CD4-positive, alpha-beta T cell treated with Interleukin-10 for 1 hour (primary cell): ENCODE measurements at places on chromosomes 16 and 17.
A peak's percentile ranks its signal among the peaks of the same experiment; 100 is the strongest.

DNA sequence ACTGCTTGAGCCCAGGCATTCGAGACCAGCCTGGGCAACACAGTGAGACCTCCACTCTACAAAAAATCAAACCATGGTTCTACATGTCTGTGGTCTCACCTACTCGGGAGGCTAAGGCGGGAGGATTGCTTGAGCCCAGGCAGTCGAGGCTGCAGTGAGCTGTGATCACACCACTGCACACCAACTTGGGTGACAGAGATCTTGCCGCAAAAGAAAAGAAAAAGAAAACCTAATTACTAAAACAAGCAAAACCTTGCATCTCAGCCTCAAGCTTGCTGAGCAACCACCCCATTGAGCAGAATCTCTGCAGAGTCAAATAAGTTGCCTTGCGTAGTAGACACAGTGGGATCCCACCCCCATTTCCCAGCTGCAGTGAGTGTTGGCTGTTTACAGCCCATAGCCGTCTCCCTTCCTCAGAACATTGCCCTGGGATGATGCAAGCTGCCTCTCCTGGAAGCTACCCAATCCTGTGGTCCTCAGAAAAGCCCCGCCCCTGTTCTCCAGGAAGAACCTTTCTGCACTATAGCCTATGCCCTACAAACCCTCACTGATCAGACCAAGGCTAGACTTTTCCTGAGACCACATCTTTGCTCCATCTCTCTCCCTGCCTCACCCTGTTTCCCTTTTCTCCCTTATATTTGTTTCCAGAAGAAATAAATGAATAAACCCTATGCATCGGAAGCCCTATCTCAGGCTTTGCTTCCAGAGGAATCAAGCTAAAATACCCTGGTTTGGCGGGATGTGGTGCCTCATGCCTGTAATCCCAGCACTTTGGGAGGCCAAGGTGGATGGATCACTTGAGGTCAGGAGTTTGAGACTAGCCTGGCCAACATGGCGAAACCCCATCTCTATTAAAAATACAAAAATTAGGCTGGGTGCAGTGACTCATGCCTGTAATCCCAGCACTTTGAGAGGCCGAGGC is 16.7 kb upstream of the ERN2 start:
- DNase-seq, result no peak

GRCh38 chr16:15894571-15895374 is 6.4 kb upstream of the CEP20 start:
- DNase-seq, result no peak

DNA sequence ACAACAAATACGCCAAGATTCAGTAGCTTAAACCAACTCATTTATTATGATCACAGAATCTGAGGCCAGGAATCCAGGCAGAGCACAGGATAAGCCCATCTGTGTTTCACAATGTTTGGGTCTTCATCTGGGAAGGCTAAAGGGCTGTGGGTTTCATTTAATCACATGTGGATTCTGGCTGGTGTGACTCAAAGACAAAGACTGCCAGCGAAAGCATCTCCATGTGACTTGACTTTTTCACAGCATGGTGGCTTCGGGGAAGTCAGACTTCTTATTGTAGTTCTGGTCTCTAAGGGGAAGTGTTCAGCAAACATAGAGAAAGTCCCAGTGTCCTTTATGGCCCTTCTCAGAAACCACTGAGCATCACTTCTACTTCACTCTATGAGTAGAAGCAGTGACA is 1014.4 kb upstream of the GOT2 start:
- no peak for DNase-seq

- no peak for DNase-seq
Measured at GRCh38 chr17:6927290-6928126, 68.3 kb upstream of the ALOX12 start.

DNA sequence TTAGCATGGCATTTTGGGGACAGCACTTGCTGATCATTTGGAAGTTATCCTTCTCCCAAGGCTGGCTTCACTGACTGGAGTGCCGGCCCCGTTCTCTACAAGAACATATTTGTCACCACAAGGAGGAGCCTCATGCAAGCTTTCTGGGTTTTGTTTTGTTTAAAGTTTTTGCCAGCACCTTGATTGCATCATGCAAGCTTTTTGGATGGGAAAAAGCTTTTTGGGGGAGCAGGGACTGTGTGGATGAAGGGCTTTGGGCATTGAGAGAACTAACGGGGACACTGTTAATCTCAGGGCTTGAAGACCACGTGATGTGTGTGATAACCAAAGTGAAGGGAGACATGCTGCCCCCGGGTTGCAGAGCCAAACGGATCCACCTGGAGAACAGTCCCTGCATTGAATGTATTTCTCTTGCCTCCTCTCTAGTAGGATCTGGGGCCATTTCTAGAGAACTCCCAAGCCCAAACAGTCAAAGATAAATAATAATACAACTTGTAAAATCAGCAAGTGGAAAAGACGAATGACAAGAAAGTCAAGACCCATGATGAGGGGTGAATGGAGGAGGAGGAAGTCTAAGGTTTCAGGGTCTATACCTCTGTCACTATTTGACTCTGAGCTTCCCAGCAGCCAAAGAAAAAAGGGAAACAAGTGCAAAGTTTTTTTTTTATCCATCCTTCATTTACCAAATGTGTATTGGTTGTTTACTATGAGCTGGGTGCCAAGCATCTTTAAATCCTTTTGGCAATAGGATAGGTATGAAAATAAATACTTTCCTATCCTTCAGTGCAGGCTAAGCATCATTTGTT is 17.2 kb downstream of the TMEM114 start:
- DNase-seq, result peak; percentile 7

GRCh38 chr17:45326626-45327025 is 9.8 kb upstream of the MAP3K14 start:
- DNase-seq, result no peak

DNA sequence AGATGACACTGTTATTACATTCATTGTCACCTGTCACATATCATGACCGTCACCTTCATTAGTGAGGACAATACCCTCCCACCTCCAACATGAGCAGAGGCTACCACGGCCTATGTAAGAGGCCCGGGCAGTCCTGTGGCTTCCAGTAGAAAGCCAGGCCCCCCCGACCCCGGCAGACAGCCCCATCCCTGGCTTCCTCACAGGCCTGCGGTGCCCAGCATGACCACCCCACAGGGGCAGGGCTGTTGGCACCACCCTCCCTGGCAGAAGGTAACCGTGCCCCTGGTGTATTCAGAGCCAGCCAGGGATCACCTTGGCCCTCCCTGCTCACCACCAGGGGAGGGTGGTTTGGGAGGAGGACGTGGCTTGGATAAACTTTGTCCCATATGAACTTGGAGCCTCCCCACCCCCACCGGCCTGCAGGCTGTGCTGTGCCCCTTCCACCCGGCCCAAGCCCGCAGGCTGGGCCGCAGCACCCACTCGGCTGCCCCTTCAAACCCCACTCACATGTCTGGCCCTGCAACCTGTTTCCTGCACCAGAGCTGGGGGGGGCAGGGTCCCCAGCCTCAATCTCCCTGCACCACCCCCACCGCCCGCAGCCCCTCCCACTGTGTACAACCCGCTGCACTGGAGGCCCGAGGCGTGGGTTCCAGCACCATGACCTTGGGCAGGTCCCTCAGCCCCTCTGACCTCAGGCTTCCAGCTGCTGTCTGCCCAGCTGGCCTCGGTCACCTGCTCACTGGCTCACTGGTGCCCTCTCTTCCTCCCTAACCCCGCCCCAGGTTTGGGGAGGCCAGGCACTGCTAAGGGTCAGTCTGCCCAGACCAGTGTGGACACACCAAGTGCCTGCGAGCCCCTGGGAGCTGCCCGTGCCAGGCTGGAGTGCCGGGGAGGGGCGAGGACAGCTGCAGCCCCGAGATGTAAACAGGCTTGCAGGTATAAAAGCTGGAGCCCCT is 12.4 kb upstream of the AATK start:
- DNase-seq, result no peak

GRCh38 chr17:38325221-38325851 is 18.4 kb downstream of the GPR179 start:
- DNase-seq, result no peak

- DNase-seq, result no peak
Measured at GRCh38 chr16:28837672-28838557, 8.2 kb downstream of the TUFM start.

- no peak for DNase-seq
Measured at GRCh38 chr16:84339311-84339710, 29.0 kb upstream of the ATP2C2 start.

GRCh38 chr17:1473170-1473569 is 17.1 kb upstream of the CRK start:
- DNase-seq, result no peak

DNA sequence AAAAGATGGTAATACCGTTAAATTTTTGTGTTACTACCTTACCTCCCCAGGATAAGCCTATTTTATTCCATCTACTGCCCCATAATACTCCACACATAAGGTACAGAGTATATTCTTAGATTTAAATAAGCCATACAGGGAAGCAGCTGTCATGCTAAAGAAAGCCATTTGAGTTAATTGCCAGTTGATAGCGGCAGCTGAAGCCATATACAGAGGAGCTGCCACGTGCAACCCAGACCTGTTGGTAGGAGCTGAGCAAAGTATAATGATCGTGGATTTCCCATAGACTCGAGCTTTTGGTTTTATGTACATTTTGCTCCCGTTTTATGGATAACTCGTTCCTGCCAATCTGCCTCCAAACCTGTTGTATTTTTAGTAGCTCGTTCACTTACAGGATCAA is 12.0 kb downstream of the CPSF4L start:
- no peak for DNase-seq

DNA sequence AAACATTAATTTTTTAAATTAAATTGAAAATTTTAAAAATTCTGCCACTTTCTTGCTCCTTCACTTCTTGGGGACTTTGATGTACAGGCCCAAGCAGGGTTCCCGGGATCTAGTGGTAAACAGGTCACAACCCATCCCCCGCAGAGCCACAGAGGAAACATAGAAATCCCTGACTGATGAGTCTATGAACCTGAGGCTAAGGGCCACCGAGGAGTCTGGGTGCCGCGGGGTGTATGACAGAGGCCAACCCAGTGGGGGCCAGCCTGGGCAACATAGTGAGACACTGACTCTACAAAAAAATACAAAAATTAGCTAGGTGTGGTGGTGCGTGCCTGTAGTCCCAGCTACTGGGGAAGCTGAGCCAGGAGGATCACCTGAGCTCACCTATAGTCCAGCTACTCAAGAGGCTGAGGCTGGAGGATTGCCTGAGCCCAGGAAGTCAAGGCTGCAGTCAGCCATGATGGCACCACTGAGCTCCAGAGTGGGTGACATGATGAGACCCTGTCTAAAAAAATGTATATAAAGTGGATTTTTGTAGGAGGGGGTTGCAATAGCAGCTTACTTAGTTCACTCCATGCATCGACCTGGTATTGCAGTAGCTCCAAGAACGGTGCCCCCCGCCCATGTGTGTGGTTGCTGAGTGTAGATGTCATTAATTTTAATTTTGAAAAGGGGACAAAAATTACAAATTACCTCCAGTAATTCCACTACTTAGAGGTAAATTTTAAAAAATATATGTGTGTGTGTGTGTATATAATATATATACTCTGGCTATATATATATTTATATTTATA is 9.2 kb upstream of the FLYWCH1 start:
- DNase-seq, result no peak

- DNase-seq, result no peak
Measured at GRCh38 chr17:4049546-4049945, 85.3 kb upstream of the ATP2A3 start.

DNA sequence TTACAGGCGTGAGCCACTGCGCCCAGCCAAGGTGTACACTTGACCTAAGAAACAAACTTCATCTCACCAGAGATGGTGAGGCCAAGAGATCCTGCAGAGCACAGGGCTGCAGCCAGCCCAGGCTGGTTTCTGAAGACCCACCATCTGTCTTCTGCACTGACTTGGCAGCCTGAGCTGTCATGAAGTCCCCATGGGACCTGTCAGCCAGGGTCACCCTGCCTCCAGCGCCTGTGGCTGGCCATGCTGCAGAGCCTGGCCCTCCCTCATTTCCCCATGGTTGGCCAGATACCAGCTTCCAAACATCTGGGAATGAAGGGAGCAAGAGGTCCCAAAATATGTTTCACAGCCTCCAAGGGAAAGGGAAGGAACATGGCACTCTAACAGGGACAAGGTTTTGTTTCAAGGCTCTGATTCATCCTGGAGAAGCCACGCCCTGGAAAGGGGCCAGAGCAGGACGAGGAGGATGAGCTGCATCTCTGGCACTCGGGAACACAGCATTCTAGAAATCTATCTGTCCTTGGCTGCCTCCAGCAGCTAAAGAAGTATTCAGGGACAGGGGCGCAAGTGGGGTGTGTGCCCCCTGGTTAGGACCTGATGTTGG is 45.3 kb downstream of the DDX19A start:
- DNase-seq, result no peak

DNA sequence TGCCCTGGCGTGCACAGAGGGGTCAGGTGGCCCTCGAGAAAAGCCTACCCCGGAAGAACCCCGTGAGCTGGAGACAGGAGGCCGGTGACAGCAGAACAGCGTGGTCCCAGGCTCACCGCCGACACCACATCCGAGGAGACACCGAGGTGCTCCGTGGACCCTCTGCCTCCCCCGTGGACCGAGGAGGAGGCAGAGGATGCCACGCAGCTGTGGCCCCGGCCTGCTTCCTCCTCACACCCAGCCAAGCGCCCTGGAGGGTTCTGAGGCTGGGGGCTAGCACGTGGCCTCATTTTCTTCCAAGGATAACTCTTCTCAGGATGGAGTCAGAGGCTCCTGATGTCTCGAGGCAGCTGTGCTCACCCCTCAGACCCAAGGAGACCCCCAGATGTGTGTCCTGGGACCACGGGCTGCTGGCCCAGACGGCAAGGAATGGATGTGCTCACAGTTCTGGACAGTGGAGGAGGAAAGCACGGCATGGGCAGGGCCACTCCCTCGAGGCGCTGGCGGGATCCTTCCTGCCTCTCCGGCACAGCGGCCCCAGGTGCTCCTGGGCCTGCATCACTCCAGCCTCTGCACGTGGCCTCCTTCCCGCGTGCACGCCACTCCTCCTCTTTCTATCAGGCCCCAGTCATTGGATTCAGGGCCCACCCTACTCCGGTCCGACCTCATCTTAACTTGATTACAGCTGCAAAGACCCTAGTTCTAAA is 4.4 kb upstream of the PVALEF start:
- DNase-seq, result no peak

DNA sequence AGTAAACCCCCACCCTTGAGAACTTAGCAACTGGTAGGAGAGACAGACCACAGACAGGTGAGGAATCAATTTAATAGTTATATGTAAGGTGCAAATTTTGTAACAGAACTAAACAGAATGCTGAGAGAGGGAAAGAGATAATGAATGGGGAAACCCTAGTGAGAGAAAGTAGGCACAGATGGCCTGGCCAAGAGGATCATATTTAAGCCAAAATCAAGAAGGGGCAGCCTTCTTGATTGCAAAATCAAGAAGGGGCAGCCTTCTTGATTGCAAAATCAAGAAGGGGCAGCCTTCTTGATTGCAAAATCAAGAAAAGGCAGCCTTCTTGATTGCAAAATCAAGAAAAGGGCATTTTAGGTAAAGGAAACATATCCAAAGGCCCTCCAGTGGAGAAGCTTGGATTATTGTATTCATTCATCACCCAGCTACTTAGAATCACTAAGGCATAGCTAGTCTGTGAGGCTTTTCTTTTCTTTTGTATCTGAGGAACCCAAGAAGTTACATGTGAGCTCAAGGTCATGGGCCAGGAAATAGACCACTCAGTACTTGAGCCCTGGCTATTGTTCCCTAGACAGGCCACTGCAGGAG is 190.6 kb downstream of the CYLD start:
- no peak for DNase-seq
